ENCODE measurements at places on chromosomes 11 and 22.

DNA sequence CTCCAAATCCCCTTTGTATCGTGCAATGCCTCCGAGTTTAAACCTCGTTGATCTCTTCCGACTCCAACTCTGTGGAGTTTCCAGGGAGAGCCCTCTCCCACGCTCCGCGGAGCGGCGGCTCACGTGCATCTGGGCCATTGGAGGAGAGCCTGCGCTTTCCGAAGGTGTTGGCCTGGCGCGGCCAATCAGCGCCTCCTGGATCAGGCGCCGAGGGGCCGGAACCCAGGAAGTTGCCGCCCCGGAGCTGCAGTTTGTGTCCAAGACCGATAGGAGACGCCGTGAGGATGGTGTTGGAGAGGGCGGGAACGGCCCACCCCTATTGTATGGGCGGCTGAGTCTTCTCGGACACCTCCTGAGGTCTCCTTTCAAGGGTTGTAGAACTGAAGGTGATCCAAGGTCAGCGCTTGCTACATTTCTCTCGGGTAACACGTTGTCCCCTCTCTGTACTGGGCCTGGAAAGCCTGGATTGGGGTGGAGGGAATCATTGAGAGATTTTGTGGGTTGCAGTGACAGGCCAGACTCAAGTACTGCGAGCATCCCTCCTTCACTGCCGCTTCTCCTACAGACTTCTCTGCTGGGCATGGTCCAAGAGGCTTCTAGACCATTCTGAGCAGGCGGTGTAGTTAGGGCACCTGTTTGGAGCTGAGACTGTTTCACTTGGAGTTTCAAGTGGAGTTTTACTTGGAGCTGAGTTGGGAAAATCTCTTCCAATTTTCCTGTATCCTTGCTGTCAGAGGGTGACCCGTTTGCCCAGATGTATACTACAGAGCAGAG lies 1.7 kb downstream of the ADAMTS15 start:
- DNase-seq: peak; percentile 73

- DNase-seq: no peak
Observed at GRCh38 chr11:60367009-60367408, 11.3 kb upstream of the MS4A7 start.

DNA sequence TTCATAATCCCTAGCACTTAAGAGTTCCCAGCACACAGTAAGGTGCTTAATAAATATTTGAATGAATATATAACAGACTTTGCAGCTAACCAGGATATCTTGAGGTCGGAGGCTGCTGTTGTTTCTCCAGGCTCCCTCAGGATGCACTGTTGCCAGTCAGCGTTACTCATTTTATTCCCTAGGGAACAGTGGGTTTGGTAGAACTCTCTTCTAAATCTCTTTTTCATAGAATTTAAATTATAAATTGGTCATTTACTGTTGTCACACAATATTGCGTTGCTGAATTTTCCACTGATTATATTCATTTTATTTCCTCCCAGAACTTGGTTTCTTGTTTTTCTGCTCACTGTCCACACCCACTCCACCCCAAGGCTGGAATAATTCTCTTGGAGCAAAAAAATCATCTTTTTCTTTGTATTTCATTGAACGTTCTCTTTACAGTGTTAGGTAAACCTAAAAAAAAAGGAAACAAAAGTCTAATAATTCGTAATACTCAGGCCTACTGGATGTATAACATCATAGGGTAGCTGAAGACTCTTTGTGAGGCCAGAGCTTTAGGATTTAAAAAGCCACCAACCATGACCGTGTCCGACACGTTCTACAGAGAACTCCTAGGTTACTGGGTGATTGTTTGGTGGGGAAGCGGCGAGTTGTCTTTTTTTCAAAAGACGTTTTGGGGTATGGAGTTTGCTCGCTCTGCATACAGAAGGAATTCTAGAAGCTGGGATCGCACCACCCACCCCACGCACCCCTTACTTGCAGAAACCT lies 766 bp upstream of the CAPRIN1 start:
- no peak for DNase-seq

DNA sequence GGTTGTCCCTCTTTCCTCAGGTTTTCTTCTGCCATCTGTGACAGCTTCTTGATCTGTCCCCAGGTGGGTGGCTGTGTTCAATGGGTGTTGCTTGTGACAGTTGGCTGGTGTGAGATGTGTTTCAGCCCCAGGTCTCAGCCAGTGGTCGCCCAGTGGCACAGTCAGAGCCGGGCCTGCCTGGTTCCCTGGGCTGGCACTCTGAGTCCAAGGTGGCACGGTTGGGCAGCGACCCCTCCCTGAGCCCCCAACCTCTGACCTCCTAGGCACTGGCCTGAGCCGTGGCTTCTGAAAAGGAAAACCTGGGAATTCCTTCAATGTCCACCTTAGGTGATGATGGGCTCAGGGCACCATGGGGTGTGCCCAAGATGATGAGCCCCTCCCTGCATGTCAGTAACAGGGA lies 14.0 kb upstream of the PRODH start:
- no peak for DNase-seq

- no peak for DNase-seq
Observed at GRCh38 chr11:58928691-58929090, 10.6 kb upstream of the GLYATL1 start.

GRCh38 chr11:12784445-12784844 lies 110.2 kb downstream of the TEAD1 start:
- no peak for DNase-seq

GRCh38 chr22:42892571-42893316 lies 35.7 kb upstream of the ARFGAP3 start:
- no peak for DNase-seq

GRCh38 chr22:25447067-25447685 lies 117.3 kb upstream of the GRK3 start:
- DNase-seq: no peak

DNA sequence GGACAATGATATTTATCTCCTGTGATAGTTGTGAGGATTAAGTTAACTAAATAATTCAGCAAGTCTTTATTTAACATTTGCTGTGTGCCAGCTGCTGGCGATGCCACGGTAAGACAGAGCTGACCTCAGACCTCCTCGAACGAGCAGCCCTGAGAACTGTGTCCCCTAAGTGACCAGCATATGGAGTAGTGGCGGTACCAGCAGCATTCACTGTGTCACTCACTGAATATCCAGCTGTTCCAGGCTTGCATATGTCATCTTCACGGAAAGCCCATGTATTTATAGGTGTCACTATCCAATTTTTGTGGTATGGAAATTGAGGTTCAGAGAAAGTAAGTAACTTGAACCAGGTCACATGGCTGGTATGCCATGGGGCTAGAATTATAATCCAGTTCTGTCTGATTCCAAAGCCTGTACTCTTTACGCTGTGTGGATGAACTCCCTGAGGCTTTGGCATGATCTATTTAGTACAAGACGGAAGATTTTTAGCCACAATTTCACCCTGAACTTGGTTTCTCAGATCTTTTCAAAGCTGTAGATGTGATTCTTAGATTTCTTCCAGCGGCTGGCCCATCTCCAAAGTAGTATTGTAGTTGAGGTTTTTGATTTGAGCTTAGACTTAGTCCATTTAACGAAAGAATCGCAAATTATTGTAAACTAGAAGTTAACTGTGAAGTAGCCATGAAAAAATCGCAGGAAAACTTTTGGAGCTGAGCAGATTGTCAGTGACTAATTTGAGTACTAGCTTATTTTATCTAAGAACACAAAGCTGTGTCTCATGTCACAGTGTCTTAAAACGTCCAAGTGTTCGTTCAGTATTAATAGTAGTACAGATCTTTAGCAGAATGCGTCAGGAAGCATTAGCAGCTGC lies 49.4 kb upstream of the MYO18B start:
- DNase-seq: no peak

DNA sequence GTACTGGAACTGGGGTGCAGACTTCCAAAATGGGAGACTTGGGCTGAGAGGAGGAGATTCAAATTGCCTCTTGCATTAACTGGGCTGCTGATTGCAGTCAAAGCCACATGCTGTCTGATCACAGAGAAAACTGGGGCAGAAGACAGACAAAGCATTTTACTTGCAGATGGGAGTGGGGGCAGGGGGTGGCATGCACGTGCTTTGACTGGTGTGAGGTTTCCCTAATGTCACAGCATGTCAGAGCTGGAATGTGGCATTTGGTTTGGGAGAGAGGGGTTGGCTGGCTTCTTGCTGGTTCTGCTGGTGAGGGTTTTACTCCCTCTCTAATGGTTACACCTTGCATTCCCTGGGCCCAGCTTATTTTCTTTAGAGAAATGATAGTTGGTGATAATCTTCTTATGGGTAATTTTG lies 2.9 kb downstream of the TUB start:
- DNase-seq: no peak

- DNase-seq: peak; percentile 62
Observed at GRCh38 chr11:65134952-65135632, 773 bp upstream of the SYVN1 start.

- no peak for DNase-seq
Observed at GRCh38 chr11:105135883-105136282, 3.7 kb downstream of the CARD18 start.

- DNase-seq: no peak
Observed at GRCh38 chr11:89175796-89176195, 1.9 kb upstream of the TYR start.

GRCh38 chr11:73229896-73230875 lies 12.1 kb downstream of the P2RY2 start:
- DNase-seq: no peak

- DNase-seq: no peak
Observed at GRCh38 chr11:34997952-34998528, 81.6 kb downstream of the PDHX start.

DNA sequence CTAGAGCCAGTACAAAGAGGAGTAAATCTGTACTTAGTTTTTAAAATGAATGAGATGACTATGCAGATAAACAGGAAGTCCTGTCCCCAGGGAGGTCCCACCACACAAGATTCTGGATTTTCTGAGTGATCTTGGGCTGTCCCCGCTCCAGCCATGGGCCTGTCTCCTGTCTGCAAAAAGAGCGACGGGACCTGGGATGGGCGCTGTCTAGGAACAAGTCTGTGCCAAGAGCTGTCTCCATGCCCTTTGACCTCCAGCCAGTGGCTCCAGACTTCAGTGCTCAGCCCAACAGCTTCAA lies 6.0 kb downstream of the CSNK1E start:
- no peak for DNase-seq

- DNase-seq: no peak
Observed at GRCh38 chr11:63567044-63567840, 4.1 kb upstream of the PLAAT2 start.

DNA sequence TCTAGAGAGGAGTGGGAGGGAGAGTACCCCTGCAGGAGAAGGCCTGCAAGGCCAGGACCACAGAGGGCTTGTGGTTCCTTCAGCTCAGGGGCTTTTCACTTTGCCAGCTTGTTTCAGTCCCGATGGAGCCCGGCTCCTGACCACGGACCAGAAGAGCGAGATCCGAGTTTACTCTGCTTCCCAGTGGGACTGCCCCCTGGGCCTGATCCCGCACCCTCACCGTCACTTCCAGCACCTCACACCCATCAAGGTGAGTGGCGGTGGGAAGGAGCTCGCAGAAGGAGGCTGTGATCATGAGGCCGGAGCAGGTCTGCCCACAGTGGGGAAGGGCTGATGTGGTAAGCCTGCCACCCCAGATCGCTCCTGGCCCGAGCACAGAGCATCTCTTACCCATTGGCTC lies 13.5 kb downstream of the ACP2 start:
- no peak for DNase-seq

DNA sequence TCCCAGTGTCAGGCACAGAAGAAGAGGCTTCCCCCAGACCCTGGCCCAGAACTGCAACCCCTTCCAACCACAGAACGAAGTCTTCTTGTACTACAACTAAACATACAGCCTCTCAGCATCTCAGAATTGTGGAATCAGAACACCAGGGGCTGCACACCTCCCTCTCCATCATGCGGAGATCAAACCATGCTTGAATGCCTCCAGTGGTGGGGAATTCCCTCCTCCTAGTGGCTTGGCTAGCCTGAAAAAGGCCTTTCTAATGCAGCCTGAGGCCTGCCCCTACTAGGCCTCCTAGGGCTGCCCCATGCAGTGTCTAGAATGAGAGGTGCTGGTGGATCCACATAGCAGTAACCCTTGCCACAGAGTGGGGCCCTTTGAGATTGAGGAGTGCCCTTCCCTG lies 62.7 kb downstream of the WNT7B start:
- no peak for DNase-seq

DNA sequence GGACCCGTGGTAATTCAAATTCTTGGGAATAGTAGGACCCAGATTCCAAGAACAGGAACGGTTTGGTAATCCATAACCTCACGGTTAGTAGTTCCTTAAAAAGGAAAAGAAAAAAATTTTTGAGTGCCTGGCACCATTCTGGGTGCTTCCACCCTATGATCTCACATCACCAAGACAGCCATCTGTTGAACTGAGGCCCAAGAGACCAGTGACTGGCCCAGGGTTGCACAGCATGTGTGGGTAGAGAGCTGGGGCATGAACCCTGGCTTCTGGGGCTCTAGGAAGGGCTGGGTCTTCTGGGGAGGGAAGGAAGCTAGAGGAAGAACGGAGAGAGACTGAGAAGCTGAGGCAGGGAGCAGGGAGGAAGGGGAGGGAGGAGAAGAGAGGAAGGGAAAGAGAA lies 4.7 kb upstream of the SPI1 start:
- no peak for DNase-seq

DNA sequence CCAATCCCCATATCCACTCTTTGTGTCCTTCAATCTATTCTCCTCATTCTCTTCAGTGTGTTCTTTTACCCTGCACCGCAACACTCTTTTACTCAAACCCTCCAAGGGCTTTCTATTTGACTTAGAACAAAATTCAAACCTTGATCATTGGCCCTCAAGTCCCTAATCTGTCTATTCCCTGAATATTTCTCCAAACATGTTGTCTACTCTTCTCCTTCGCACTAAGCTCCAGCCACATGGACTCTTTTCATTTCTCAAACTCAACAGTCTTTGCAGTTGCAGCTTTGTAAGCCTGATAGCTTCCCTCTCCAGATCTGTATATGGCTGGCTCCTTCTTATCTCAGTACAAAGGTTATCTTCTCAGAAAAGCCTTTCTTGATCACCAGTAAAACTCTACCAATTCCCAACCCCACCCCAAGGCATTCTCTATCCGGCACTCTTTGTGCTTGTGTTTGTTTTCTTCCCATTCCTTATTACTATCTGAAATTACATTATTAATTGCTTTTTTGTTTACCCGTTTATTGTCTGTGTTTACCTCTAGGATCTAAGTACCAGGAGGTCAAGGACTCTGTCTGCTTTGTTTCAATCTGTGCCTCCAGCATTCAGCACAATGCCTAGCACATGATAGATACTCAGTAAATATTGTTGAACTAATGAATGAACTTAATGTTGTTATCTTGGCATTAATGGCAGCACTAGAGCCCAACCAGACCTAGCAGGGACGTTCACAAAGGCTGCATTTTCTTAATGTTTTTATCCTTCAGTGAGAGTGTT lies 147.4 kb downstream of the BBOX1 start:
- DNase-seq: no peak

DNA sequence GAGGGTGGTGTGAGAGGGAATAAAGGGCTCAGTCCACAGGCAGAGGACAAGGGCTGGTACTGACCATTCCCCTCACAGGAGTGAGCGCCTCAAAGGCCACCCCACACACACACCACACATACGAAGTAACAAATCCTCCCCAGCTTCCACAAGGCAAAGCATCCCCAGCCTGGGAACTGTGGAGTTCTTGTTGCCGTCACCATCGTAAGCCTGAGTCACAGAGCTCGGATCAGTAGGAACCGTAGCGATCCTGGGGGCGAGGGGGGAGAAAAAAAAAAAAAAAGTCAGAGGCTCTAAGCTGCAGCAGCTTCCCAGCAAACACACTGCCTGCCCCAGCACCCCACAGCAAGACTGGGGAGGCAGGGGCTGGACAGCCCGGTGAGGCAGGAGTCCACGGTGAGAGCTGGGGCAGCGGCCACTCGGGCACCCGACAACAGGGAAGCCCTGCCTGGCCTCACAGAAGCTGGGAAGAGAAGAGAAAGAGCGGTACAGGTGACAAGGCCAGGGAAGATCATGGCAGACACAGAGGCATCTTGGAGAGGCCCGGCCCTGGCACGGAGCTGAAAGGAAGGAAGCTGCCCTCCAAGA lies 11.3 kb downstream of the ARFGAP2 start:
- no peak for DNase-seq

- DNase-seq: no peak
Observed at GRCh38 chr11:113796663-113797259, 17.2 kb downstream of the CLDN25 start.
